ENCODE measurements at places on chromosomes 3 and 15. TPM values are rescaled to one million over a fixed set of nuclear protein-coding genes. Genes with fewer than 3 reads are reported as not detected.

DNA sequence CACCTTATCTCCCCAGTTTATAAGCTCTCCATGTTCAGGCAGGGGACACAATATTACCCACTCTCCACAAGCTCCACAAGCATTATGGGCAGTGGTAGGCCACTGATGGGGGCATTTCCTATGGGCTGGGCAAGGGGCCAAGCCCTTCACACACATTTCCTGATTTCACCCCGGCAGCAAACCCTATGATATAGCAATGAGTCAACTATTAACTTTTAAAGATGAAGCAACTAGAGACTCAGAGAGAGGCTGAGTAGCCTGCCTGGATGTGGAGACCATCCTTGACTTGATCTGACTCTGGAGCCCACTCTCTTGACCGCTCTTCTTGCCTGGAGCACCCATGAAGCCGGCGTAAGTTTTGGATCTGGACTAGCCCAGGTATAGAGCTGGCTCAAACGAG, 27.4 kb downstream of the FOXL2NB start:
- H3K27me3 ChIP-seq, result no peaks in the 10 kb centered on the region
- no peak overlapping the region for H3K4me3 ChIP-seq
- no peaks in the 10 kb centered on the region for H3K4me1 ChIP-seq
- H3K27ac ChIP-seq, result no peak overlapping the region

DNA sequence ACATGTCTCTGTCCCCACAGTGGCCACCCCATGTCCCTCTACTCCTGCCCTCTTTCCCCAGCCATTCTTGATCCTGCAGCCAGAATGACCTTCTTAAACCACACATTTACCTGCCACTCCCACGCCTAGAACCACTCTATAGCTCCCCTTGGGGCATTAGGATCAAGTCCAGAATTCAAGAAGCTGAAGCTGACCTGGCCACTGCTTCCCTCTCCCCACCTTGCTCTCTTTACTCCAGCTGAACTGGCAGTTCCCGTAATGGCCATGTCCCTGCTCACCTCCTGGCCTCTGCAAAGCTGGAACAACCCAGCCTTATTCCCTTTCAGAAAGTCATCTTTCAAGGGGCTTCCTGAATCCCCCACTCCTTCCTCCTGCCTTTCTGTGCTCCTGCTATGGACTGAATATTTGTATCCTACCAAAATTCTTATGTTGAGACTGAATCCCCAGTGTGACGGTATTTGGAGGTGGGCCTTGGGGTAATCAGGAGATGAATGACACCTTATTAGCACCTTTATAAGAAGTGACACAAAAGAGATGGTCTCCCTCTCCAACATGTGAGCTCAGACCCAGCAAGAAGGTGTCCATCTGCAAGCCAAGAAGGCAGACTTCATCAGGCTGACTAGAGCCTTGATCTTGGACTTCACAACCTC, 3.8 kb downstream of the CSRNP1 start:
- no peak overlapping the region for H3K4me3 ChIP-seq
- H3K27me3 ChIP-seq, result no peaks in the 10 kb centered on the region
- H3K27ac ChIP-seq, result peak overlapping the region; percentile 100

DNA sequence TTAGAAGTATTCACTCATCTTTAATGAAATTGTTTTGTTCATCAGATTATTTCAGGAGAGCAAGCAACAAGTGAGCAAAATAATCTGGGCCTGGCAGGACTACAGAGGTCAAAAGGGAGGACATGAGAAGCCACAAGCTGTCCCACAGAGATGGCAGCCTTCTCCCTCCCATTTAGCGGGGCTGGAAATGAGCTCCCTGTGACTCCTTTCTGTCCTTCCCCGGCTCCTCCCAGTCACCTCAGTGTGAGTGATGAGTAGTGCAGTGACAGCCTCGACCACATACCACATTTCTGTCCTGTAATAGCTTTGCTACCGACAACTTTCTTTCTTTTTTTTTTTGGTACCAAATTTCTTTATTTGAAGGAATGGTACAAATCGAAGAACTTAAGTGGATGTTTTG, 38.0 kb downstream of the RAB7A start:
- no peaks in the 10 kb centered on the region for H3K27me3 ChIP-seq
- DNase-seq, result no peak
- H3K4me3 ChIP-seq, result no peak overlapping the region
- no peak overlapping the region for H3K27ac ChIP-seq
- peaks cover 48% of the 10 kb centered on the region for H3K4me1 ChIP-seq
- no peaks in the 10 kb centered on the region for H3K36me3 ChIP-seq

DNA sequence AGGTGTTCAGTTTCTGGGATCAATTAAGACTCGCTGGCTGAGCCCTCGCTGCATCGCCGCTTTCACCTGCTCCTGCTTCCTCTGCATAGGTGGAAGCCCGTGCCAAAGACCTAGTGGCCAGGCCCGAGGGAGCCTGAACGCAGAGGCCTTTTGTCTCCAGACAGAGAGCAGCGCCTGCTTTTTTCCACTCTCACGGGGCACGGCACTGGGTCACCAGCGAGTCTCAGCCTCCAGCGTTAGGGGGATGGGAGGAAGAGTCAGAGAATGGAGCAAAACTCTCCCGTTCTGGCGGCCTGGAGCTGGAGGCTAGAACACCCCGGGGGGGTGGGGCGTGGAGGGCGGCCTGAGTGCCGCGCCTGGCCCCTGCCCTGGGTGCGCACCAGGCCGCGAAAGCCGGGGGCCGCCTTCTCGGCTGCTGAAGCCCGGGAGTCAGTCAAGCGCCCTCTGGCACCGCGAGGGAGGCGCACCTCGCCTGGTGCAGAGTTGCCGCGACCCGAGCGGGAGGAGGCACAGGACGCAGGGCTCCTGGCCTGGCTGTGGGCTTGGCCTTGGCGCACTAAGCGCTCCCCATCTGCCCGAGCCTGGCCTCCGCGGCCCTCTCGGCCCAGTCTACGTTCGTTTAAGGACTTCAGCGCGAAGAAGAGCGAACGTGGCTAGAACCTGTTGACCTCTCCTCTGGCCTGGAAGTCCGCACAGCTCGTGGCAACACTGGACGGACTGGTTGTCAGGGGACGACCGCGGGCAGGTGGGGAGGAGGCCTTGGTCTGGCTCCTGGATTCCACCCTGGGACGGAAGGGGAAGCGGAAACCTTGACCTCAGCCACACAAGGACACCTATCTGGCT, 21.5 kb downstream of the NR2F2 start:
- DNase-seq, result no peak
- H3K27me3 ChIP-seq, result no peaks in the 10 kb centered on the region
- H3K4me1 ChIP-seq, result peaks cover 48% of the 10 kb centered on the region
- H3K36me3 ChIP-seq, result no peaks in the 10 kb centered on the region
- H3K27ac ChIP-seq, result peak overlapping the region; percentile 99

DNA sequence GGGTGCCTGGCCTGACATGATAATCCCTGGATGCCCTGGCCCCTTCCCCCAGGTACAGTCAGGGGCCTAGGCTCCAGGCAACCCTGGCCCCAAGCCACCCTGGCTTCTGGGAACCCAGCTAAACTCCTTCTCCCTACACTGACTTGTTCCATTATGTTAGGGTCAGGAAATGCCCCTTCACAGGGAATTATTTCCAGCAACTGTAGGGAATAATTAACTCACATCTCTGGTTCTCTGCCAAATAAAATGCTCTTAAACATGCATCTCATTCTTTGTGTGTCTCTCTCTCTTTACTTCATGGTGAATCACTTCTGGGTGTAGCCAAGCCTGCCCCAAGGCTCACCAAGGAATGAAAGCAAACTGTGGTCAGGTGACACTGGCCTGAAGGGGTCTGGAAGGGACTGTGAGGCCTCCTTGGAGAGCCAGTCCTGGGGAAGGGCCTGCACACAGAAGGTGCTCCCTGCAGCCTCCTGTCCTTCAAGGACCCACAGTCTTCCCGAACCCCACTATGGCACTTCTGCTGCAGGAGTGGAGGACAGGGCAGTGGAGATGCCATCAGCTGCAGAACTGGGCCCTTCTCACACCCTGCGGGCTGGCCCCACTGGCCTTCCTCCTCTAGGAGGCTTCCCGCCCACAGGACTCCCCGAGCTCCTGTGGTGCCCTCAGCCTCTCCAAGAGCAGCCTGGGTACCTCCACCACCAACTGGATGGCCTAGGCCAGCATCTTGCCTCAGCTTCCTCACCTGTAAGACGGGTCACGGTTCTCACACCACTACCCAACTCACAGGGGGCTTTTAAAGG, 17.6 kb downstream of the TKT start:
- peaks cover 50% of the 10 kb centered on the region for H3K4me1 ChIP-seq
- no peaks in the 10 kb centered on the region for H3K36me3 ChIP-seq
- no peaks in the 10 kb centered on the region for H3K27me3 ChIP-seq

DNA sequence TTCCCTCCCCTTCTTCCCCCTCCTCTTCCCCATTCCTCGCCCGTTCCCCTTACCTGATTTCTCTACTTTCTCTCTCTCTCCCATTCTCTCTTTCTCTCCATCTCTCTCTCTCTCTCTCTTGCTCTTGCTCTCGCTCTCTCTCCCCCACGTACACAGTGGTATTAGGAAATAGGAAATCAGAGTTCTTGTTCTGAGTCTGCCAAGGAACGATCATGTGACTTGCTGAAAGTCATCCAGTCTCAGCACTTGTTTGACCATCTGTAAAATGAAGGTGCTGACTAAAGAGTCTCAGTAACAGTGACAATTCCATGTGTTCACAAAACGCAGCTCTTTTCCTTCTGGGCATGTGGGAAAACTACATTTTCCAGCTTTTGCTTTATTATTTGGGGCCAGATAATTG, 445.0 kb upstream of the TGFBR2 start:
- H3K36me3 ChIP-seq, result no peaks in the 10 kb centered on the region
- no peak overlapping the region for H3K27ac ChIP-seq
- no peaks in the 10 kb centered on the region for H3K4me1 ChIP-seq
- H3K4me3 ChIP-seq, result no peak overlapping the region
- H3K27me3 ChIP-seq, result no peaks in the 10 kb centered on the region

The MCF2L2 gene
- total RNA-seq, result 2.0 TPM

GRCh38 chr15:21268436-21268940, 171.8 kb downstream of the POTEB3 start:
- no peaks in the 10 kb centered on the region for H3K4me1 ChIP-seq
- no peak overlapping the region for H3K4me3 ChIP-seq
- no peak for DNase-seq
- no peaks in the 10 kb centered on the region for H3K36me3 ChIP-seq
- H3K27me3 ChIP-seq, result no peaks in the 10 kb centered on the region

The ZNF148 gene
- 16.5 TPM for total RNA-seq

The NTRK3 gene
- total RNA-seq, result 4.9 TPM

The XYLB gene
- total RNA-seq, result 3.4 TPM

GRCh38 chr3:30587904-30588303, 18.5 kb upstream of the TGFBR2 start:
- DNase-seq, result no peak
- no peaks in the 10 kb centered on the region for H3K36me3 ChIP-seq
- H3K27ac ChIP-seq, result no peak overlapping the region
- H3K4me1 ChIP-seq, result no peaks in the 10 kb centered on the region

The CYP8B1 gene
- not detected for total RNA-seq

The NANOGP8 gene
- total RNA-seq, result not detected

The LSAMP gene
- total RNA-seq, result 3.9 TPM

DNA sequence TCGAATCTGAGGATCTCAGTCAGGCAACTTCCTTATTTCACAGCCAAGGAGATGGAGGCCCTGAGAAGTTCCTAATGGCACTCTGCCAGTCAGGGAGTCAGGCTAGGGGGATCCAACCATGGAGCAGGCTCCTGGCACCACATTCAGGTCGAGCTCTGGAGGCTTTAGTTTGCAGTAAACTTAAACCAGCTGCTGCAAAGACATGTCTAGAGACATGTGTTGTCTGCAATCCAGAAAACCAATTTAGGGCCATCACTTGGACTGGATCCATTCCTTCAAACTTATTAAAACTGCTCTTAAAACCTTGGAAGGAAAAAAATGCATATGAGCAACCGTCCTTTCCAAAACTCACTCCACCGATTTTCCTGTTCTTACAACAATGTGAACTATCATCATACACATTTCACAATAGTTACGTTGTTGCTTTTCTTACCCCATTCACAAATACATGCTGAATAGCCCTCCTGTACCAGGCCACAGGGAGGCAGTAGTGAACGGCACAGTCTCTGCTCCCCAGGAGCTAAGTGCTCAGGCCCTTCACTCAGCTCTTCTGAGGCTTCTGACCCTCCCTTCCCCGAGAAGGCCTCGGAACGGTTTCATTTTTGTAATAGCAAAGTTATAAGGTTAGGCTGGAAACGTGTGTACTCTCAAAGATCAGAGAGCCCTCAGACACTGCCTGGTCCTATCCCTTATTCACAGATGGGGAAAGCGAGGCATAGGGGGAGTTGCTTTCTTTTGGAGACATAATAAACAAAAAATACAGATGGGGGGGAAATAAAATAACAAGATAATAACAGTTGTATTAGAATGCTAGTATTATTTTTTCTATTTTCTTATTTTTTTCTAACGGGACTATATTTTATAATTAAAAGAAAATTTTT, 20.1 kb downstream of the RFT1 start:
- peaks cover 19% of the 10 kb centered on the region for H3K4me1 ChIP-seq
- H3K36me3 ChIP-seq, result peaks cover 9% of the 10 kb centered on the region
- H3K27me3 ChIP-seq, result no peaks in the 10 kb centered on the region
- peak overlapping the region; percentile 73 for H3K27ac ChIP-seq

- peak overlapping the region; percentile 88 for H3K27ac ChIP-seq
- no peak overlapping the region for H3K4me3 ChIP-seq
- no peaks in the 10 kb centered on the region for H3K36me3 ChIP-seq
- no peak for DNase-seq
Measured at GRCh38 chr3:195119461-195120266, 151.3 kb downstream of the XXYLT1 start.

DNA sequence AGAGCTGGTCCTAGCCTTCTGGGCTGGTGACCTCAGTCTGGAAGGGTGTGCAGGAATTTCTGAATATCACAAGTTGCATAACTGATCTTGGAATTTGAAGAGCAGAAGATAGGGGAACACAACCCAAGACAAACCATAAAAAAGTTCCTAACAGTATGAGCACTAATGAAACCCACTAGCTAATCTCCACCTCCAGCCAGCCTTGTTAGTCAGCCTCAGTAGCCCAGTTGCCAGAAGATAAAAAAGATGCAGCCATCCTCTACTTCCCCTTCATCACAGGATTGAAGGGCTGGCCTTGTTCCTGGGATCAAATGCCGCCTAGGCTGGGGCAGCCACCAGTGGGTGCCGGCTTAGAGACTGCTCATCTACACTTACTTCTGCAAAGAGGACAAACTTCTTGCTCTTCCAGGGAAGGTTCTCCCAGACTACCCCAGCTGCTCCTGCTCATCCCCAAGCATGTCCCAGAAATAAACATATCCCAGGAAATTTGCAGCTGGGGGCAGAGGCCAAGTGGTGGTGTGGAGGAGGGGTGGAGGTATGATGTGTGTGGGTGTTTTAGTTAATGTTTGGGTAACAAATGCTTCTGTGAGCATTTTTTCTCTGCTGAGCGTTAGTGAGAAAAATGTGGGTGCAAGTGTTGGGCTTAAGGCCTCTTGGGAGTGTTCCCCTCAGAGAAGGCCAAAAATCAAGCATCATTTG, 9.2 kb upstream of the ITGA11 start:
- H3K36me3 ChIP-seq, result no peaks in the 10 kb centered on the region
- H3K27me3 ChIP-seq, result no peaks in the 10 kb centered on the region
- DNase-seq, result peak; percentile 79
- no peak overlapping the region for H3K4me3 ChIP-seq
- H3K4me1 ChIP-seq, result peaks cover 24% of the 10 kb centered on the region

DNA sequence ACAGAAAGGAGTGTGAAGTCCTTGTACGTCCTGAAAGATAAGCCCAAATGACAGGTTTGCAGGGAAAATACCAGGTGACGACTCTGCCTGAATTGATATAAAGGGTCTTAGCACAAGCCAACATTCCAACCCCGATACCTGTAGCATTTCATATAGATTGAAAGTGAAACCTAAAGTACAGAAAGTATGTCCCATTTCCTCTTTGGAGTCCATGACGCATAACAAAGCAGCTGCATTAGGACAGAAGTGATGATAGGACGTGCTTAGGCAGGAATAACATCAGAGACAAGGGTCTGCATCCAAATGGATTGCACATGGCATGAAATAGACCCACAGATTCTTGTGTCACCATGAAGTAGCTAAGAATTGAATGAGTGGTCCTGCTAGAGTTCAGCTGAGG, 187.0 kb upstream of the ROBO1 start:
- H3K4me3 ChIP-seq, result no peak overlapping the region
- H3K27me3 ChIP-seq, result no peaks in the 10 kb centered on the region
- H3K4me1 ChIP-seq, result no peaks in the 10 kb centered on the region
- H3K27ac ChIP-seq, result no peak overlapping the region
